RPMI7951 (cell line): ENCODE measurements at places on chromosomes 4 and X. TPM values are rescaled to one million over a fixed set of nuclear protein-coding genes. Genes with fewer than 3 reads are reported as not detected.

The CFAP47 gene
- 0.12 TPM in 1 of 2 replicates, not detected in the other for total RNA-seq

The RTL3 gene
- total RNA-seq, result 1.4 and 1.5 TPM in 2 replicates

The PLA2G12A gene
- total RNA-seq, result 9.1 and 62.4 TPM in 2 replicates

The EBP gene
- 135 and 174 TPM in 2 replicates for total RNA-seq

The DCLK2 gene
- 1.7 and 4.1 TPM in 2 replicates for total RNA-seq

The PNMA5 gene
- total RNA-seq, result not detected in 2 replicates

The PPARGC1A gene
- total RNA-seq, result 0.20 and 0.24 TPM in 2 replicates

The CENPI gene
- 27.9 and 32.8 TPM in 2 replicates for total RNA-seq

The IGSF1 gene
- total RNA-seq, result 0.39 and 0.84 TPM in 2 replicates

The CT45A5 gene
- total RNA-seq, result 0.29 TPM in 1 of 2 replicates, not detected in the other

The TMEM154 gene
- 0.59 and 0.60 TPM in 2 replicates for total RNA-seq

The MAGEE2 gene
- total RNA-seq, result 0.12 TPM in 1 of 2 replicates, not detected in the other

GRCh38 chr4:86934147-86934770 is 552 bp upstream of the AFF1 start:
- DNase-seq, result no peak

DNA sequence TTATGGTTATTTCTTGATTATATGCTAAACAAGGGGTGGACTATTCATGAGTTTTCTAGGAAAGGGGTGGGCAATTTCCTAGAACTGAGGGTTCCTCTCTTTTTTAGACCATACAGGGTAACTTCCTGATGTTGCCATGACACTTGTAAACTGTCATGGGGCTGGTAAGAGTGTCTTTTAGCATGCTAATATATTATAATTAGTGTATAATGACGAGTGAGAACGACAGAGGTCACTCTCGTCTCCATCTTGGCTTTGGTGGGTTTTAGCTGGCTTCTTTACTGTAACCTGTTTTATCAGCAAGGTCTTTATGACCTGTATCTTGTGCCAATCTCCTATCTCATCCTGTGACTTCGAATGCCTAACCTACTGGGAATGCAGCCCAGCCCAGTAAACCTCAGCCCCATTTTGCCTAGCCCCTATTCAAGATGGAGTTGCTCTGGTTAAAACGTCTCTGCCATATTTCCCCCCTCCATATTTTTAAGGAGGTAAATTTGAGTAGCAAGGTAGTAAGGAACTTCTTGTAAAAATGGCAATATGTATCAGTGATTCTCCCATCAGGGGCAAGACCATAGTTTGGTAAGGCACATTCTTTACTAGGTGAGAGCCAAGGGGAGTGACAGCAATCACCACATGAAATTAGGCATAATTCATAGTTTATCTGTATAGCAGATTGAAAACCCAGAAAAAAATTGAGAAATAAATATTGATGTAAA is 2.6 kb downstream of the CXCL2 start:
- no peak for DNase-seq

DNA sequence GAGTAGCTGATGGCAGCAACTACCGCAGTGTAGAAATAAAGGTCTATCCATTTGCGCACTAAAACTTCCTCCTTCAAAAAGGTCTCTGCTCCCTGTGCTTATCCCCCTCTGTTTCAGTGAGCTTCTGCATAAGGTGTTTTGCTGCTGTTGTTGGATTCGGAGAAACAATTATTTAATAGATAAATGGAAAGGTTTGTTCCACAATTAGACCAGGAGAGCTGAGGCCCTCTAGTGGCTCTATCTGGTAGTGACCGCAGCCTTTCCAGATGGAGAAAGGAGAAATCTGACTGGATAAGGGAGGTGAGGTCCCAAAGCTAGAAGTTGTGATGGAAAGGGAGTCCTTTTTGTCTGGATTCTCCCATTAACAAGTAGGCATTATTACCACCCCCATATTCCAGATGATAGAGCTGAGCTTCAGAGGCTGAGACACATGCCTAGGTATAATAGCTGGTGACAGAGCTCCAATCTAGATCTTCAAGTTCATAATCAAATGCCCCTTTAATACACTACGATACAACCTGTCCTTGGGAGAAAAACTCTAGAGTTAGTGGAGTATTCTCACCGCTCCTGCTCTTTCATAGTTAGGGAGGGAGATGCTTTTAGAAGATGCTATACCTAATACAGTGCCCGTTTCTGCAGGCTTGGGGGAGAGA is 5.1 kb upstream of the GABRQ start:
- peak; percentile 26 for DNase-seq

- DNase-seq, result peak; percentile 33
Observed at GRCh38 chr4:177283167-177283566, 26.5 kb upstream of the NEIL3 start.

DNA sequence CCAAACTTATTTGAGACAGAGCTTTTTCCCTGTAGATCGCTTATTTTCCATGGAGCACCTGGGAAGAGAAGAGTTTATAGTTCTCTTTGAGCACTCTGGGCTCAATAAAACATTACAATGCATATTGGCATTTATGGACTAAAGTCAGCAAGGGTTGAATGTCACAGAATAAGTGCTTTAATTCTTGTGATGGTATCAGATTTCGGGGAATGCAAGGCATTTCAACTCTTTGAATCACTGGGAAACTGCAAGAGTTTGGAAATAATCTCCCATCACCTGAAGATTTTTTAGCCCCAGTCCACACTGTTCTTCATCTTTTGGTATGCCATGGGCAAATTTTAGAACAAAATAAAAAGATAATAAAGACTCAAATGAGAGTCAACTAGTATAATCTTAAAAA is 111.5 kb upstream of the WDFY3 start:
- no peak for DNase-seq

DNA sequence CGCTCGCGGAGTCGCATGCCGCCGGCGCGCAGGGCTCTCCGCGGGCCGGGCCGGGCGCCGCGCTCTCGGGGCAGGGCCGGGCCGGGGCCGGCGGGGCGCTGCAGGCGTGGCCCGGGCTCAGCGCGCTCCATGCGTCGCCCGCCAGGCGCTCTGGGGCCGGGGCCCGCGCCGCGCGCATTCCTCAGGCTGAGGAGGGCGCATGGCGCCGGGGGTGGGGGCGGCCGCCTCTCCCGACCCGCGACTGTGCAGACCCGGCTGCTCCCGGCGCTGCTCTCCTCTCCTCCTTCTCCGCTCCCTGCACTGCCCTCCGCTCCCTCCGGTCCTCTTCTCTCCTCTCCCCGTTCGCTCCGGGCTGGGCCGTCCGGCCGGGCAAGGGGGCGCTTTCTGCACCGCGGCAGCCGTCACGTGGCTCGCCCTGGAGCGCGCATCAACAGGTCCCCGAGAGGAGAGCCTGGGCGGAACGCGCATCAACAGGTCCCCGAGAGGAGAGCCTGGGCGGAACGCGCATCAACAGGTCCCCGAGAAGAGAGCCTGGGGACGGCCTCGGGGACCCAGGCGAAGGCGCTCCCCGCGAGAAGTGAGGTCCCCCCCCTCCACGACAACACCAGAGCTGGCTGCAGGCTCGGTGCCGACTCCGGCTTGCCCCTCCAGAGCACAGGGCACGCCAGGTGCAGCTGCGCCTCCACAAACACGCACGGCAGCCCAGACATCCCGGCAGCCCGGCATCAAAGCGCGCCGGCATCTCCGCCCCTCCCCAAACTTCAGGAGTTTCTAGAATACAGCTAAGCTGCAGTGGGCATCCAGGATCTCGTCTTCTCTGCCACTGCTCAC is 12.9 kb downstream of the PPP2R3B start:
- DNase-seq, result no peak

- no peak for DNase-seq
Observed at GRCh38 chrX:108736509-108737479, at the start of gene IRS4. IRS4 (minus strand) TSS chrX:108736563.

DNA sequence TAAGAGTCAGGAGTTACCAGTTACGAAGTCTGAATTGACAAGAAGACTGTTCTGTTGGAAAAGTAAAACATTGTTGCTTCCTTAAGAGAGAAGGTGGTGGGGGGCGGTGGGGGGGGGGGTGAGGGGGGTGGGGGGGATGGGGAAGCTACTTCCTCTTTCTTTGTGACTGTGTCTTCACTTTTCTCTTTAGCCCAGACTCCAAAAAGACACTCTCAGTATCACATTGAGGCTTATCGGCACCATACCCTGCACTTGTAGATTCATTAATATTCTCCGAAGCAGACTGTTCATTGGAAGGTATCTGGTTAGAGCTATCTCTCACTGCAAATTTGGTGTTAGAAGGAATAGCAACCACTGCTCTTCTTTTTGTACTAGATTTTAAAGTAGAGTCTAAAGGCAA is 94.5 kb upstream of the IL13RA1 start:
- no peak for DNase-seq

DNA sequence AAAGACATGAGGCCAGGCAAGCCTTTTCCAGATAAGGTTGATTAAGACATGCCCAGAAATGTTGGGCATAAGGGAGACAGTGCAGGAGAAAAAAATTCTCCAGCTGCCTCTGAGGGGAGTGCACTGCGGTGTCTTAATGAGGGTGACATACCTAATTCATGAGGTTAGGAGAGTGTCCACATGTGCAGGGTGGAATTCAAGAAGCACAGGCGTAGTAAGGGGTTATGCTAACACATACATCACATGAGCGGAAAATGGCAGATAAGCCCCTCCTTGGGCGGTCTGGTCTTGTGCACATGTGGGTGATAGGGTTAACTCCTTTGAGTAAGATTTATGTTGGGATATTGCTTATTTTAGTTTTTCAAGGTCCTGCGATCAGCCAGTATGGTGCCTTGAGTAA is 122.4 kb downstream of the PHKA2 start:
- DNase-seq, result no peak

DNA sequence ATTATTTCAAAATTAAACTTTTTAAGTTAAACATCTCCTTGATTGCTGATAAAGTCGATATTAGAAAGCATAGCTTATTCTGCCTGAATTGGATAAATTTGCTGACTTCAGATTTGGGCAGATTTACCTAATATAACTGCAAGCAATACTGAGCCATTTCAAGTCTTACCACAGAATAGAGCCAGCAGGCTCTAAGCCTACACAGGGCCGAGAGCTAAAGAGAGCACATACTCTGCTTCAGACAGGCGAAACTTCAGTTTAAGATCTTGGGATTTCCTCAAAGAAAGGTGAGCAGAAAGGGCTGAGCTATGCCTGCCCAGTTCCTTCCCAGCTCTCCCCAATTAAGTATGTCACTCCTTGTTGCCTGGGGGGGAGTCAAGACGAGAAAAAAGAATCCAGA is 240.6 kb upstream of the NOCT start:
- no peak for DNase-seq

GRCh38 chrX:63299596-63299995 is 51.5 kb downstream of the SPIN4 start:
- no peak for DNase-seq

DNA sequence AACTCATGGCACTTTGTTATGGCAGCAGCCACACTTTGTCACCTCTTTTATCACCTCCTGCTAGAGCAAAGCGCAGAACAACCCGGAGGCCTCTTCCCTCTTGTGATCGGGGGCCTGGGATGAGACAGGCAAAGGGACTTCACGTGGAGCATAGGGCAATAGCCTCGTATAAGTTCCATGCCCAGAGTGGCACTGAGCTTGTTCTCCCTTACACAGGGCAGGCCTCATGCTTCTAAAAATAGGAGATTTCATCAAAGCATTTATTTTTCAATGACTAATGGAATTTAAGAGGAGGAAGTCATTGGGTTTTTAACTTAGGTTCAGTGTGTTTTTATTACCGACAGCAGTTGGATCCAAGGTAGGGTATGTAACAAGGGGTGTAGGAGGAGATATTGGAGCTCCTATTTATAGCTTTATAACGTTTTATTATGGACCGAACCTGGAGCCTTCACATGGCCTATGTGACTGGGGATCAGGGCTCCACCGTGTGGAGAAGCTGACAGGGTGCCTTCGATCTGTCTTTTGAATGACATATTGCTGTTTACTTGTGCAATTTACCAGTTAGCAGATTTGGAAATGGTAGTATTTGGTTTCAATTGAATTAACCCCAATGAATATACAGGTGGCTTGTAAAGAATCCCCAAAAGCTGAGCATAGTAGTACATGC is 93.8 kb downstream of the SLC2A9 start:
- DNase-seq, result no peak

GRCh38 chr4:39066371-39066770 is 4.3 kb downstream of the KLHL5 start:
- no peak for DNase-seq
